ENCODE measurements at places on chromosomes 1 and 21.
A peak's percentile ranks its signal among the peaks of the same experiment; 100 is the strongest.

DNA sequence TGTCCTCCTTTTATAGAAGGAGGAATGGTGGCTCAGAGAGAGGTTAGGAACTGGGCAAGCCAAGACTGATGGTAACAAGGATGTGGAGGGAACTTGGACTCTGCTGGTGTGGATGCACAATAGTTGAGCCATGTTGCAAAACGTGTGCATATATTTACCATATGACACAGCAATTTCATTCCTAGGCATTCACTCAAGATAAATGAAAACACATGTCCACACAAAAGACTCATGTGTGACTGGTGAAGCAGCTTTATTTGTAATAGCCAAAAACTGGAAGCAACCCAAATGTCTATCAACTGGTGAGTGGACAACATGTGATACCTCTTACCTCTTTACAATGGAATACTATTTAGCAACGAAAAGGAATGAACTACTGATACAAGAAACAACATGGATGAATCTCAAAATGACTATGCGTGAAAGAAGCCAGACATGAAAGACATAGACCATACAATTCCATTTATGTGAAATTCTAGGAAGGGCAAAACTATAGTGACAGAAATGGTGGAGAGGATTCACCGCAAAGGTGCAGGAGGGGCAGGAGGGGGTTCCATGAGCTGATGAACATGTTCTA, 36.2 kb downstream of the CAMK2N1 start:
- H3K27ac ChIP-seq: no peak overlapping the region
- DNase-seq: no peak
- H3K36me3 ChIP-seq: no peaks in the 10 kb centered on the region

- DNase-seq: no peak
- peaks cover 29% of the 10 kb centered on the region for H3K36me3 ChIP-seq
- H3K4me3 ChIP-seq: no peak overlapping the region
- no peaks in the 10 kb centered on the region for H3K27me3 ChIP-seq
- no peak overlapping the region for H3K27ac ChIP-seq
Measured at GRCh38 chr21:43959231-43960116, 52.6 kb upstream of the TRAPPC10 start.

- DNase-seq: no peak
- no peaks in the 10 kb centered on the region for H3K4me1 ChIP-seq
- H3K27ac ChIP-seq: no peak overlapping the region
- no peaks in the 10 kb centered on the region for H3K36me3 ChIP-seq
Measured at GRCh38 chr21:17402937-17403336, 109.9 kb upstream of the CXADR start.

- H3K27me3 ChIP-seq: peaks cover 30% of the 10 kb centered on the region
- H3K36me3 ChIP-seq: no peaks in the 10 kb centered on the region
- H3K27ac ChIP-seq: no peak overlapping the region
- H3K4me1 ChIP-seq: peaks cover 11% of the 10 kb centered on the region
- no peak overlapping the region for H3K4me3 ChIP-seq
Measured at GRCh38 chr1:53410100-53410541, 49.1 kb upstream of the DMRTB1 start.

- DNase-seq: no peak
- no peaks in the 10 kb centered on the region for H3K27me3 ChIP-seq
- no peak overlapping the region for H3K4me3 ChIP-seq
Measured at GRCh38 chr1:67463298-67463955, 33.2 kb upstream of the SERBP1 start.

DNA sequence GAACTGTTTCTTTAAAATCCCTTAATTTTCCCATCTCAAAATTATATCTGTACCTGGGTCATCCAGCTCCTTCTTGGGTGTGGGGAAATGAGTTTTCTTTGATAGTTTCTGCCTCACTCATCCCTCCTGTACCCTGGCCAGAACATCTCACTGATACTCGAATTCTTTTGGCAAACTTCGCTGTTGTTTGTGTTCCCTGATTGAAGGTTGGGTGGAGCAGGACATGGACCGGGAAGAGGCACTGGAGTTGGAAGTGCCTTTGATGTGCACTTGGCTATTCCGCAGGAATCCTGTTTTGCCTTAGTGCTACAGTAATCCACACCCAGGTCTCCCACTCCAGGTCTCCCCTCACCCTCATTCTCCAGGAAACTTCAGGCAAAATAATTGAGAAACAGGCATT, 11.2 kb downstream of the MINDY1 start:
- no peaks in the 10 kb centered on the region for H3K27me3 ChIP-seq
- H3K27ac ChIP-seq: no peak overlapping the region
- H3K36me3 ChIP-seq: peaks cover 7% of the 10 kb centered on the region
- DNase-seq: no peak
- no peaks in the 10 kb centered on the region for H3K4me1 ChIP-seq

GRCh38 chr1:25472471-25472870, 41.8 kb downstream of the MACO1 start:
- H3K4me3 ChIP-seq: no peak overlapping the region
- no peaks in the 10 kb centered on the region for H3K27me3 ChIP-seq
- H3K27ac ChIP-seq: no peak overlapping the region
- peaks cover 9% of the 10 kb centered on the region for H3K36me3 ChIP-seq
- H3K4me1 ChIP-seq: peaks cover 41% of the 10 kb centered on the region

GRCh38 chr1:67226688-67227087, 60.4 kb downstream of the IL23R start:
- H3K27me3 ChIP-seq: no peaks in the 10 kb centered on the region
- H3K27ac ChIP-seq: no peak overlapping the region
- no peaks in the 10 kb centered on the region for H3K36me3 ChIP-seq

DNA sequence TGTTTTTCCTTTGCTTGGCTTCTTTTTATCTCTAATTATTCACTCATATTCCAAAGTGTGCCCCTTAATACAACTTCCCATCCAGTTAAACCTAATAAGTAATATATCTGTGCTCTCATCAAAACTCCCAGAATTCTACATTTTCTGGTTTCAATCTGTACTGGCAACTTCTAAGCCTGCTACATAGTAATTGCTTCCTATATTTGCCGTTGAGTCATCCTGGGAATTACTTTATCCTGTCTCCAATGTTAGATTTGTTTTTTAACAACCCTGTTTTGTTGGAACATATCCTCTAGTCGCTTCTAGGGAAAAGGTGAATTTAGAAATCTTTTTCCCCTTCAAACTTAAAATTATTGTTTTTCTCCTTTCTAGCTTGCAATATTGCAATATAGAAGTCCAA, 620.5 kb upstream of the PKN2 start:
- no peaks in the 10 kb centered on the region for H3K27me3 ChIP-seq
- no peak overlapping the region for H3K27ac ChIP-seq
- H3K4me3 ChIP-seq: no peak overlapping the region
- H3K4me1 ChIP-seq: peaks cover 15% of the 10 kb centered on the region
- H3K36me3 ChIP-seq: no peaks in the 10 kb centered on the region

DNA sequence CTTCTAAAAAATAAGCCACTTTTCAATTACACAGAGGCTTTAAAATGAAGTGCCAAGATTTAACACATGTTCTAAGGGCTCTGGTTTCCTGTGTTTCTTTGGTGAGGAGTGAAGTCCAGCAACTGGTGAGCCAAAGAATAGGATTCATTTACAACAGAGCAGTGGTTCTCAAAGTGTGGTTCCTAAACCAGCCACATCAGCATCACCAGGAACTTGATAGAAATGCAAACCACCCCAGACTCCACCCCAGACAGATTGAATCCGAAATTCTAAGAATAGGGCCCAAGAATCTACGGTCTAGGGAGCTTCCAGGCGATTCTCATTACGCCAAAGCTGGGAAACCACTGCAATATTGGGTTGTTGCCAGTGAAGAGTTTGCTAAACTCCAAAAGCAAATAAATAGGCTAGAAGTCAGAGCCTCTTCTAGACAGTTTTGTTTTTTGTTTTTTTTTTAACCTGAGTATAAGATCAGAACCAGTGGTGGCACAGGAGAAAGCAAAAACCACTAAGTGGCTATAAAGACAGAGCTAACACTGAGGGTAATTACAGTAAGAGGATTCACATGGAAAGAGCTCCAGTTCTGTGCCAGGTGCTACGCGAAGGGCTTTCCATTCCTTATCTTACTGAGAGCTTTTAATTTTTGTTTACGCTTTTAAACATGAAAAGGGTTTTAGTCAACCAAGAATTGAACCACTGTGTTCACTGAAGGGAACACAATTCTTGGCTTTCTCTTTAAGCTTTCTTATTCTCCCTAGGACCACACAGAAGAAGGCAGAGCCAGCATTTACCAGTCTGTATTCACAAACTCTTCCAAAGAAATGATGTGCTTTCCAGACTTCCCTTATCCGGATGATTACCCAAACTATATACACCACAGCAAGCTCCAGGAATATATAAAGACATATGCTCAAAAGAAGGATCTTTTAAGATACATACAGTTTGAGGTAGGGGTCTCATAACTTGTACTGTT, 42.4 kb upstream of the FMO2 start:
- H3K4me3 ChIP-seq: no peak overlapping the region
- no peak for DNase-seq
- H3K36me3 ChIP-seq: no peaks in the 10 kb centered on the region
- H3K27me3 ChIP-seq: peaks cover 2% of the 10 kb centered on the region
- H3K4me1 ChIP-seq: peaks cover 14% of the 10 kb centered on the region
- H3K27ac ChIP-seq: peak overlapping the region; percentile 86

DNA sequence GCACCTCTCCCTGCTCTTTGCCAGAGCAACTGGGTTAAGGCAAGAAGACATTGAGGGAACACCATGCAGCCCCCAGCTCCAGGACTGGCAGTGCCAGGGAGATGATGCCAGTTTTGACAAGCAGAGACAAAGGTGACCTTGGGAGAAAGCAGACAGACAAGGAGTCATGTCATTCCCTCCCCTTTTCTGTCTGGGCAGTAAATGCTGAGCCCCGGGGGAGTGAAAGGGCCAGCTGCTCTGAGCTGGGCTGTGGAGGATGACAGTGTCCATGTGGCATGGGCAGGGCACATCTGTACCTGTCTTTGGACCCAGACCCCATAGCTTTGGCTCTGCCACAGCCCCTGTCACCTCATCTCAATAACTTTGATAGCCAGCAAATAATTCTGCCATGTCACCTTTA, 24.2 kb downstream of the PLEKHA6 start:
- DNase-seq: no peak
- H3K36me3 ChIP-seq: no peaks in the 10 kb centered on the region
- no peaks in the 10 kb centered on the region for H3K27me3 ChIP-seq
- no peak overlapping the region for H3K27ac ChIP-seq
- H3K4me3 ChIP-seq: no peak overlapping the region

DNA sequence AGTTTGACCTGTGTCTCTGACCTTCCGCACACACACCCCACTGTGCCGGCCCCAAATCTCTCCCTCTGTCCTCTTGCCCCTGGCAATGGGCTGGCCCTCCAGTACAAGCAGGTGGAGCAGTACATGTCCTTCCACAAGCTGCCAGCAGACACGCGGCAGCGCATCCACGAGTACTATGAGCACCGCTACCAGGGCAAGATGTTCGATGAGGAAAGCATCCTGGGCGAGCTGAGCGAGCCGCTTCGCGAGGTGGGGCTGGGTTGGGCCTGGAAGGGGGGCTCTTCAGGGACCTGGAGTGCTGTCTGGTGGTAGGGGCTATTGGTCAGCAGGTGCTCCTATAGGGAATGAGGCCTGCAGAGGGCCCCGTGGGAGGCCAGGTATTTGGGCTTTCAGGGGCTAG, 7.8 kb downstream of the HCN3 start:
- no peak for DNase-seq
- H3K27ac ChIP-seq: no peak overlapping the region
- no peak overlapping the region for H3K4me3 ChIP-seq
- H3K27me3 ChIP-seq: no peaks in the 10 kb centered on the region
- H3K36me3 ChIP-seq: peaks cover 14% of the 10 kb centered on the region

DNA sequence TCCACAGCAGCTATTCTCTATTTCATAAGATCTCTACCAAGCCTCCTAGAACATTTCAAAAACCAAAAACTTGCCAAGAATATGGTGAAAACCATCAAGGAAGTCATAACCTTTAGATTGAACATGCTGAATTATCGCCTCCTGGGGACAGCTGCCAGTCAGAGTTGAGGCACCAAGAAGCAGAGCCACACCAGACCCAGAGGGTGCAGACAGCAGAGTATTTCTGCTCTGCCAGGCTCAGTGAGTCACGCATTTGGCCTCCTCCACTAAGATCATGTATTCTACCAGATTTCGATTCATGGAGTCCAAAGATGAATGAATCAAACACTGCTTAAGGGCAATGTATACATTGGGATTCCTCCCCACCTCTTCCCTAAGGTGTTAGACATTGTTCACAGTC, 2.1 kb downstream of the F3 start:
- peak overlapping the region; percentile 79 for H3K4me3 ChIP-seq
- H3K27me3 ChIP-seq: no peaks in the 10 kb centered on the region
- peak overlapping the region; percentile 62 for H3K27ac ChIP-seq
- H3K36me3 ChIP-seq: peaks cover 10% of the 10 kb centered on the region

DNA sequence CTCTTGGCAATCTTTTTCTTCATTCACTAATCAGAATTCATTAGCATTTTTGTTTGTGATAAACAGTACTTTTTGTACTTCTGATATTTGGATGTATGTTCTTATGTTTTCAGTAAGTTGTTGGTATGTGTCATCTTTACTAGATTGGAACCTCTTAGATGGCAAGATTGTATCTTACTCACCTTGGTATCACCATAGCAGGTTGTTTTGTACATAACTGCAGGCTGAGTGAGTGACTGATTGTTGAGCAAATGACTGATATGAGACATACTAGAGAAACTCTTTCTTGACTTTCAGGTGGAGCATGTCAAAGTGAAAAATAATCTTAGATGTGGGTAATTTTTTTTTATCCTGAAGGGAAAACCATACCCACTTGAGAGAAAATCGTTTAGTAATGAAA, 173.7 kb downstream of the CLEC20A start:
- no peak for DNase-seq
- H3K4me1 ChIP-seq: peaks cover 3% of the 10 kb centered on the region
- H3K27ac ChIP-seq: no peak overlapping the region
- no peak overlapping the region for H3K4me3 ChIP-seq
- no peaks in the 10 kb centered on the region for H3K27me3 ChIP-seq

DNA sequence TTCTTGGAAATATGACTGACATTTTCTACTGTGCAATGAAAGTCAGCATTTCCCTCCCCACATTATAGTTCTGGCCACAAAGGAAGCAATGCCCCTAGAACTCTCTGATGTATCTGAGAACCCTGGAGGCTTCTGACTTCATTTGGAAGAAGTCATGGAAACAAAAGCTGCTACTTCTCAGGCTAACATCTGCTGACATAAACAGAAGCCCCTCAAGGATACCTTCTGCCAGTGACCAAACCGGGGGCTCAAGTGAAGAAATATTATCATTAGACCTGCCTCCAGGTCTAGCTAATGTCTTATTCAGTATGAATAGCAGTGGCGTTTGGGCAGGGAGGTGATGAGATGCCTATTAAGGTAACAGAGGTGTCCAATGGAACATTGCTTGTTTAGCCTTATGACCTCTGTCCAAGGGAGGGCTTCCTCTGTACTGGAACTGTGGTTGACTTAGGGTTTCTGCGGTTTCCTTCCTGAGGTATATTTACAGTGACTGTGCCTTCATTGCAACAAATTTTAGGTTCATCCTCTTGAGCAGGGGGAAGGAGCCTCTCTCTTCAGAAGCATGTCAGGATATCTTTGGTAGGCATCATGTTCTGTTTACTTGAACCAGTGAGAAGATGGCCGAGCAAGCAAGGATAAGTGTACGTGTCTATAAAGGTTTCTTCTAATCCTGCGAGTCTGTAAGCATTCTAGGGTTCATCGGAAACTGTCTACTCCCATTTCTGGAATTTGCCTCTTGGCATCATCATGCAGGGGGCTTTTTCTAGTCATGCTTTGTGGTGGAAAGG, 161.7 kb downstream of the PBX1 start:
- DNase-seq: no peak
- no peaks in the 10 kb centered on the region for H3K27me3 ChIP-seq
- no peak overlapping the region for H3K4me3 ChIP-seq

All from mesothelial cell of epicardium (in vitro differentiated cells).